Hindlimb muscle (tissue), 1 donor: ENCODE measurements at places on chromosomes 6 and 20. TPM values are rescaled to one million over a fixed set of nuclear protein-coding genes. Genes with fewer than 3 reads are reported as not detected.

NPEPL1 gene
- 42.6 TPM for polyA plus RNA-seq

VEGFA gene
- polyA plus RNA-seq = 86.4 TPM

MICA gene
- polyA plus RNA-seq = 6.7 TPM

SLC44A4 gene
- 0.23 TPM for polyA plus RNA-seq

GRCh38 chr6:33885132-33886057 lies 81.6 kb upstream of the MLN start:
- DNase-seq = no peak

DNA sequence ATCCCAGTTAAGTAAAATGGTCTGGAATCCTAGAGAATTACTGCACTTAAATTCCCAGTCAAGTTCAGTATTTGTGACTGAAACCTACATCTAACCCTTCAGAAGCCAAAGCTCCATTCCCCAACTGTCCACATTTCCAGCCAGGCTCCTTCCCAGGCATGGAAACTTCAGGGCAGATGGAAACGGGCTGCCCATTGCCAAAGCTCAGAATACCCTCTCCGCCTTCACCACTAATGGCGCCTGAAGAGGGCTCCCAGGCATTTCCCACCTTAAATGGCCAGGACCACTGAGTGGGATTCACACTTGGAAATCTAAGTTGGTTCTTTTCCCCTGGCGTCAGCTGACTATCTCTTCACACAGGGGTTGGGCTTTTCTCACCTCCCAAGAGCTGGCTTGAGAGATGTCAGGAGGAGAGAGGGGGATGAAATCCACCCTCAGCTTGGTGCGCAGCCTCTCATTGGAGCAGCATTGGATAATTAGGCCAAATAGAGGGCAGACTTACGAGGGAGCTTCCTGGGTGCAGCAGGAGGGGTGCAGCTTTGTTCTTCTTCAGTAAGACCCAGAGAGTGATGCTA lies 82.9 kb downstream of the ANKRD60 start:
- no peak for DNase-seq

DNA sequence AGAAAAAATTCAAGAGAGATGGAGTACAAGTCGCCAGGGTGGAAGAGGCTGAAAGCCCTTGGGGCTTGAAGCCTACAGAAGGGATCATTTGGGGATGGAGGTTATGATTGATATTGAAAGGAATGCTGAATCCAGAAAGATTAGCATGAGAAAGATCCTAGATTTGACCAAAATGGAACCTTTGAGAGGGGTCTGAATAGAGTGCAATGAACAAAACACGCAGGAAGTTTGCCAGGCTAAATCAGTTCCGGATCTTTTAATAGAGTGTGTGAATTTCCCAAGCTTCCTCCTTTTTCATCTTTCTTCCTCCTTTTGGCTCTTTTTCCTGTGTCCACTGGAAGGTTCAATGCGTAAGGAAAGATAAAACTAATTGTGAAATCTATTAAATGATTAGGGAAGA lies 15.3 kb downstream of the IPCEF1 start:
- no peak for DNase-seq

DNA sequence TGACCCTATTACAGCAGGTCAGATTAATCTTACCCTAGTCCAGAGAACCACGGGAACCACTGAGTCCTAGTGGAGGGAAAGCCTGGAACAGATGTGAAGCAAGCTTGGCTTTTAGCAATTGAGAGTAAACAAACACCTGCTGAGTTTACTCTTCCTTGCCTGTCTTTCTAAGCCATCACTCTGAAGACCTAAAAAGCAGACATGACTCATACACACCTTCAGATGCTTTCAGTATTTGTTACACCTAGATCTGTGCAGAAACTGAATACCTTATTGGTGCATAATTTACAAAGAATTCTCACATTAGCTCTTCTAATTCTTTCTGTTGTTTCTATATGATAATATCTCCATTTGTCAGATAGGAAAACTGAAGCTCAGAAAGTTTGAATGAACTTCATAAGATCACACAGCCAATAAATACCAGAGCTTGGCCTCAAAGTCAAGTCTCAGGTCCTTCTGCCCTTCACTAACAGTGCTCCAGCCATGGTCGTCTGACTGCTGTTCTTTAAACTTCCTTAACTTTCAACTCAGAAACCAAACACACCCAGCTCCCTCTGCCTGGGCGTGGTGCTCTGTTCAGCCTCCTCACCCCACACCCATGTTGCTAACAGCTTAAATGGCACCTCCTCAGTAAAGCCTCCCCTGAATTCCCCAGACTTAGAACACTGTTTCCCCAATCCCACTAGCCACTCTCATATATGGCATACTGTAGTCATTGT lies 8.6 kb upstream of the GABBR1 start:
- DNase-seq = no peak

DNA sequence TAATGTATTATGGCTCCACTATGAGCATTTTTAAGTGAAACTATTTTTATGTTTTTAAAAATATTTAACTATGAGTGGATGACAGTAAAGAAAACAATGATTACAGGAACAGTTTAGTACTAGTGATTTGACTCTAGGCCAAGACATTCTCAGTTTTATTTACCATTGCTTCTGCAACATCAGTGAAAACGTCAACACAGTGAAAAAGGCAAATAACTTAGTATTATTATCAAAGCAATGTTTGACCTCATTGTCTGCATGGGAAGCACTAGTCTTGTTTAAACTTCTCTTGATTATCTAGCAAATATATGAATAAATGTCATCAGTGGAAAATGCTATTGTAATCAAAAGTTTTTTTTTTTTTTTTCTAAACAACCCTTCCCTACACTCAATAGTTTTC lies 165.0 kb downstream of the HTR1B start:
- DNase-seq = no peak
